Stimulated activated CD4-positive, alpha-beta T cell treated with anti-CD3 and anti-CD28 coated beads, Interleukin-4, amount 100 ng/mL, for 48 hours (primary cell): ENCODE measurements at places on chromosomes 7 and 10.

DNA sequence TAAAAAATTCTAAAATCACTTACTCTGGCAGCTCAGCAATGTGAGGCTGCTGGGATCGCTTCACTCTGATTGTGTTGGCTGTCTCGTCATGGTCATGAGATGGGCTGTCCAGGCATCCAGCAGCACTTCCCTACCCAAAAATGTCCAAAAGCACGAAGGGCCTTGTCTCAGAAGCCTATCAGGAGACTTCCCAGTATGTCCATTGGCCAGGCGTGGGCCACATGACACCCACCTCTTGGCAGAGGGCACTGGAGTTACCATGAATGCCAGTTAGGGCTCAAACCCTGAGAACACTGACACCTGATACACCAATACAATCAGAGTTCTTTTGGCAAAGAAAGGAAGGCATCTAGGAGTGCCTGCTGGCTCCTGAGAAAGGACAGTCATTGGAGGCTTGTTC lies 27.0 kb upstream of the GLI3 start:
- DNase-seq, result no peak

GRCh38 chr10:69869291-69869961 lies 67.7 kb downstream of the COL13A1 start:
- no peak for DNase-seq

DNA sequence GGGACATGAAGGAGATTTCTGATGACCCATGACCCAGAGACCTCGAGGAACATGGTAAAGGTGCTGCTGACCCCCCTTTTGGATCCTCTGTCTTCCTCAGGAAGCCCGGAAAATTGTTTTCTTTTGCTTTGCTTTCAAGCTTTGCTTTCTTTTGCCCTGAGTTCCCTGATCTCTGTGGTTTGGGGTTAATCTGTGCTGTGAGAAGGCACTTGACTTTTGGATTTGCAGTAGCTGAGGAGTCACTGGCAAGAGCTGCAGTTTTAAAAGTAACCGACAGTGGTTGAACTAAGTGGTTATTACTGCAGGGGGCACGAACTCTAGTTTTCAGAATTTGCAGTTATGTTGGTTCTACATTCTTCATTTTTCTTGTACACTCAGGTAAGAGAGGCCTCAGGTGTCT lies 53.0 kb downstream of the PDZD8 start:
- DNase-seq, result no peak

- no peak for DNase-seq
These were observed 175.4 kb upstream of the AHR start for GRCh38 chr7:17123020-17123419.

DNA sequence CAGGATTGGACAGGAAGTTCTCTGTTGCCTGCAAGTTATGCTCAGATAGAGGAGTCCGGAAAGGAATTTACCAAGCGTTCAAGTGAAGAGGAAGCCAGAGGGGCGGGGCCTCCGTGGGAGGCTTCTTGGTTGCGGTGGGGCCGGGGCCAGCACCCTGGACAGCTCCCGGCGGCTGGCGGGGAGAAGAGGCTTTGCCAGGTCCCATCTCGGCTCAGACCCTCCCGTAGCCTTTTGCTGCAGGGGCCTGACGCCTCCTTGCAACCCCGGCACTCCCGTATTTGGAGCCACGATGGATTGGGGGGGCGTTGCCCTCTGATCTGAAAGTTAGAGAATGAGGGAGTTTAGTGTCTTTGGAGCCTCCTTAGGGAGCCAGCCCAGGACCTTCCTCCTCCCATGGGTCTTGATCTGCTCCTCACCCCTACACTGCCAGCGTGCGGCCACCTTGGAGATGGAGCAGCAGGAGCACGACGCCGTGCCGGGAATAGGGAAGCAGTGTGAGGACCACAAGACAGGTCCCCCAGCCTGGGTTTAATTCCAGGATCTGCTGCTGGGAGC lies 3.1 kb upstream of the SLC18A3 start:
- peak; percentile 61 for DNase-seq
